ENCODE measurements at places on chromosomes 11 and 22.

GRCh38 chr22:24026733-24027132 lies 15.6 kb downstream of the CABIN1 start:
- no peak for DNase-seq

DNA sequence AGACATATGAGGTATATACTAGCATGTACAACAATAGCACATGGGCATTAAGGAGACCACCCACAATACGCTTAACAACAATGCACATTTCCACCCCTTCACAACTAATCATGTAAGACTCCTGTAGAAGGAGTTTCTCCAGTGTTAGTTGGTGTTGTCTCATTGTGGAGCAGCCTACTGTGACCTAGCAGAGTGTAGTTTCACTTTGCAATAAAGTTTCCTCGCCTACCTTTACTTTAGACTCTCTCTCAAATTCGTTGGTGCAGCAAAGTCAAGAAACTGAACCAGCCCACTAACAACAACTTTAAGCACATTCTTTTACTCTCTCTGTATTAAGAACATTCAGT lies 863.6 kb downstream of the FAM181B start:
- no peak for DNase-seq

DNA sequence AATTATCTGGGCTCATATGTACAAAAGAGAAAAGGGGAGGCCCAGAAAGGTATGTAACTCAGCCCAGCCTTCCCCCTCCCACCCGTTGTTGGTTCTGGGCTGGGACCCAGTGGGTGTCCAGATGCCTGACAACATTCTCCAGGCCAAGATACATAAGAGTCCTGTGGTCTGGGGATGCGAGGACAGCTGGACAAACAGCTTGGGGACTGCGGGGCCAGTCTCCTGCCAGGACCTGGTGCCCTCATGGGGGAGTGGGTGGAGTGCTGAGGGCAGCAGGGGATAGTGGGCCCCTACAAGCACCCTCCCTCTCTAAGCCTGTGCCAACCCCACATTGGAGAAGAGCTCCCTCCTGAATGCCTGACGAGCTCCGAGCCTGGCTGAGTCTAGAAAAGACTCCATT lies 3.5 kb upstream of the SLC22A6 start:
- no peak for DNase-seq

- no peak for DNase-seq
These were observed 18.9 kb downstream of the TRMU start for GRCh38 chr22:46354176-46354992.

GRCh38 chr11:88194990-88195389 lies 19.7 kb upstream of the RAB38 start:
- no peak for DNase-seq

DNA sequence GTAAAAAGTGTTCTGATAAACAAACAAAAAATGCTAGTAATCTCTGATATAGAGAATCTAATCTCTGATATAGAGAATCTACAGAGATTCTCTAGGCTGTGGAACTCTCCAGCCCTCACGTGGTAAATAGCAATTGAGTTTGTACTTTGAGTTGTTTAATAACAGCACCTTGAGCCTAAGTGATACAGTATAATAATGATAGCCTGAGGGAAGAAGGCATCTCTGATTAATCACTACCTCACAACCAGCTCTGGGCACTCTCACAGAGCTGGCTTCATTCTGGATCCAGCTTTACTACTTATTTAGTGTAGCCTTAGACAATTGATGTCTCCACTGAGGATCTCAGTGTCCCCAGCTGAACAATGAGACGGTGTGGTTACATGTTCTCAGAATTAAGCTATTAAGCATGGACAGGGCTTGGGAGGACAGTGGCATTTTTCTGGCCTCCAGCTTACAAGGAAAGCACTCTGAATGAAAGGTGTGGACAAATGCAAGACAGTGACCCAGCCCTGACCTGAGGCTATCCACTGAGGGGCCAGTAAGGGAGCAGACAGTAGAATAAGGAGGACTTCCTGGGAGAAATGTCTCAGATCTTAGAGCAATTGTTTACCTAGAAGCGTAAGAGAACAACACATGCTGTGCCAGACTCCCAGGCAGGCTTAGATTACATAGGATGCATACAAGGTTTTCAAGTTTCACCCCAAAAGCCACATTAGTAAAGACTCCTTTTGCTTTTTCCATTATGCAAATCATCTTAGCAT lies 88.7 kb upstream of the DRD2 start:
- no peak for DNase-seq

All from NCI-H2107 (cell line).